ENCODE measurements at places on chromosomes 2 and 18.

- DNase-seq, result no peak
Observed at GRCh38 chr2:111705239-111705638, 178.8 kb downstream of the ANAPC1 start.

GRCh38 chr2:168149150-168149974, 98.0 kb downstream of the STK39 start:
- no peak for DNase-seq

GRCh38 chr2:165746501-165746900, 47.5 kb downstream of the GALNT3 start:
- no peak for DNase-seq

- DNase-seq, result no peak
Observed at GRCh38 chr2:62660087-62660486, 45.4 kb upstream of the EHBP1 start.

GRCh38 chr2:133562558-133562957, 5.7 kb downstream of the NCKAP5 start:
- DNase-seq, result no peak

- DNase-seq, result no peak
Observed at GRCh38 chr2:151096235-151096634, 165.4 kb downstream of the RBM43 start.

GRCh38 chr2:111620281-111620680, 263.7 kb downstream of the ANAPC1 start:
- no peak for DNase-seq

DNA sequence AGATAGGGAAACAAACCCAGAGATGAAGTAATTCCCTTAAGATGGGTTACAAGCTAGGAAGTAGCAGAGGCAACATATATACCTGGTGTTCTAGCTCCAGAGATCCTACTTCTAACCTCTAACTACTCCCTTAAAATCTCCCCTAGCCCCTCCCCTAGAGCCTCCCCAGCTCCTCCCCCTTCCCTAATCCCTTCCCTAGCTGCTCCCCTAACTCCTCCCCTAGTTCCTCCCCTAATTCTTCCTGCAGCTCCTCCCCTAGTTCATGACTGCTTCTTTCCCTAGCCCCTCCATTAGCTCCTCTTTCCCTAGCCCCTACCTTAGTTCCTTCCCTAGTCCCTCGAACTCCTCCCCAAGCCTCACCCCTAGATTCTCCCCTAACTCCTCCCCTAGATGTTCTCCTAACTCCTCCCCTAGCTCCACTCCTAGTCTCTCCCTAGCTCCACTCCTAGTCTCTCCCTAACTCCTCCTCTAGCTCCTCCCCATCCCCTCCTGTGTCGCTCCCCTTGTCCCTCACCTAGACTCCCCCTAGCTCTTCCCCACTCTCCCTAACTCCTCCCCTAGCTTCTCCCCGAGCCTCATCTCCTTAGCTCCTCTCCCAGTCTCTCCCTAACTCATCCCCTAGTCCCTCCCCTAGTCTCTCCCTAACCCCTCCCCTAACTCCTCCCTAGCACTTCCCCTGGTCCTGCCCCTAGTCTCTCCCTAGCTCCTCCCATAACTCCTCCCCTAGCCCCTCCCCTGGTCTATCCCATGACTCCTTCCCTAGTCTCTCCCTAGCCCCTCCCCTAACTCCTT, 108.9 kb downstream of the CD226 start:
- DNase-seq, result no peak

DNA sequence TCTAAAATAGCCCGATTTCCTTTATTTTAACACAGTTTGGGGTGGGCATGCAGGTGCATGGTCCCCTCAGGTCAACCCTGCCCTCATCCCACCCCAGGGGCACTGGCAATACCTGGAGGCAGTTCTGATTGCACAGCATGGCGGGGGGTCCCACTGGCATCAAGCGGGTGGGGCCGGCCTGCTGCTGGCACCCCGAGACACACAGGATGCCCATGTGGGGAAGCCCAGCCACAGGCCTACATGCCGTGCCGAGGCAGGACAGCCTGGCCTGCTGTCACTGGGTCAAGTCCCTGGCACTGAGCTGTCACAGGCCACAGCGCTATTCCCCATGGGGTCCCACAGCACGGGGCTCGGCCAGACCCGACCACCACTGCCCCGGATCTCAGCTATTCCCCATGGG, 11.9 kb upstream of the KCNG2 start:
- no peak for DNase-seq

DNA sequence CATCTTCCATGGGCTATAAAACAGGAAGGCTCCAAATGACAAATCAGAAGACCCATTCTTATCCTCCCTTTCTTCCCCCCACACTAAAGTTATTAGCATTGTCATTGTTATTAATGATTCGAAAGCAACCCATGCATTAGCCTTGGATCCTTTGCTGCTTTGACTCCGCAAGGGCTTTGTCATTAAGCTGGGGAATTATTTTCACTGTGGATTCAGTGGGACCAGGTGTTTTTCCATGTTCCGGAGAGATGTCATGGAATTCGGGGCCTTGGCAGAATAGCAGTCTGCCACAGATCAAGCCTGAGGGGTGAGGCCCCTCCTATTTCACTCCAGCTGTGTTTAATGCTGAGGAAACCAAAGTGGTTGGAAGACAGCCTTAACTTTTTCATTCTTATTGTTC, 357.1 kb downstream of the EN1 start:
- DNase-seq, result no peak

DNA sequence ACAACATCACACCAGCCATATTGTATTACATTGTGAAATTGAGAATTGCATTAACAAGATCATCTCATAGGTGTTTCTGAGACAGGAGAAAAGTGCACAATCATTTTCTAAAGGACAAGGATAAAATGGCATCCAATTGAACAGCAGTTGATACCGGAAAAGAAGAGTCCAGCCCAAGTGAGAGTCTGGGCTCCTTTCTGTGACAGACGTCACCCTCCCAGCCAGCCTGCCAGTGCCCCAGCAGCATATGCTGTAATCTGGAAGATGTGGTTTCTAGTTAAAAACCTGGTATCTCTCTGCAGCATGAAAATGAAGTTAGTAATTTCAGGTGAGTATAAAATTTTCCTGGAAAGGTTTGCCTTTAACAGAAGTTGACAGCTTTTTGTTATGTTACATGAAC, 1531.7 kb upstream of the PIK3C3 start:
- DNase-seq, result no peak

GRCh38 chr2:217683106-217683870, 319.5 kb downstream of the TNS1 start:
- DNase-seq, result no peak

- peak; percentile 47 for DNase-seq
Observed at GRCh38 chr18:48951448-48952286, 902 bp upstream of the SMAD7 start.

DNA sequence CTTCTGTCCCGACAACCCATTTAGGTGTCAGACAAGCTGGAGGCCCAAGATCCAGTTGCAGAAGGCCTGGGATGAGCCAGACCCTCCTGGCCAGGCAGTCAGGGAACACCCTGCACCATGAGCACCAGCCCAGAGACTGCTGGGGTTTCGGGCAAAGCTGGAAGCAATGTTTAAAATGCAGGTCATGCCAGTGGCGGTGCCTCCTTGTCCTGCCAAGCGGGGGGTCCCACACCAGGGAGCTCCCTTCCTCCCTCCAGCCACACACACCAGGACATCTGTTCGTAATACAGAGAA, 230.2 kb downstream of the ATAD2B start:
- no peak for DNase-seq

GRCh38 chr18:14921031-14921430, 173.1 kb downstream of the ANKRD30B start:
- DNase-seq, result no peak

GRCh38 chr18:59083136-59083818, 56.4 kb upstream of the SEC11C start:
- no peak for DNase-seq

DNA sequence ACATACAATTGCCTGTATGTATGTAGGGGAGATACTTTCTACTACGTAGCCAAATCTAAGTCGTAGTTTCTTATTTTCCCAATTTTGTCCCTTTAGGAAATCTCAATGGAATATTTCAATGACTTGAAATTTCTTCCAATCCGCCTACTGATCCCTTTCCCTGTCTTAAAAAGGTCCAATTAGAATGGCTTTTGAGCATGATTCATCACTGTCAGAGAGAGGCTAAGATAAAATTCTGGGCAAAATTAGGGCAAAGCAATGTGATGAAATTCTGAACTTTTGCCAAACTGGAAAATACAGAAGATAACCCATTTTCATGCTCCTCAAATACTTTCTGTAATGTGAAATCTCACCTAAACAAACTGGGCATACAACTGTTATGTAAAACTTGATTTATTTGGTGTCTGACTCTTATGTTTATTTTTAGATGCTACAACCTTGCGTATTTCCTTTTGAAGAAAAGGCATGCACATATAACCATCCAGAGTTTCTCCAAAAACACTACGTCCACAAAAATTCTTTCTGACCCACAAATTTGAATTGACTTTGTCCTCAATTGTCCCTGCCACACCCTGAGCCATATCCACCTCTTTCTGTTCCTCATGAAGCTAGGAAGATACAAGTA, 147.1 kb downstream of the IKZF2 start:
- no peak for DNase-seq

DNA sequence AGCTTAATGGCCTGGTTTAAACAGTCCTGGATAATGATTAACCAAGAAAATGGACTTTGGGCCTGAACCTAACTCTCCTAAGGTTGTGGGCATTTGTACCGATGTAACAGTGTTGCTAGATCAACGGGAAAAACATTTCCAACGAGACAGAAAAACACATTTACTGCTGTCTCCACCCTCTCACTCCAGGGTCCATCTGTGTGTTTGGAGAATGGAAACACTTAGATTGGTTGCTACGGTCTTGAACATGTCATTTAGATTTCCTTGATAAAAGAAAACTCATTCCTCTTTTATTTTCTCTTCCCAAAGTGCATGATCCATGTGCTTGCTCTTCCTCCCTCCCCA, 88.0 kb downstream of the SOCS6 start:
- no peak for DNase-seq

GRCh38 chr2:160582490-160583145, 89.0 kb upstream of the RBMS1 start:
- DNase-seq, result no peak

- no peak for DNase-seq
Observed at GRCh38 chr18:50917021-50917420, 38.1 kb downstream of the ME2 start.

- DNase-seq, result no peak
Observed at GRCh38 chr2:155203178-155203577, 504.7 kb downstream of the KCNJ3 start.

GRCh38 chr2:27379383-27379835, 1.1 kb downstream of the ZNF513 start:
- no peak for DNase-seq

GRCh38 chr2:238668426-238668825, 179.5 kb upstream of the TWIST2 start:
- DNase-seq, result no peak

DNA sequence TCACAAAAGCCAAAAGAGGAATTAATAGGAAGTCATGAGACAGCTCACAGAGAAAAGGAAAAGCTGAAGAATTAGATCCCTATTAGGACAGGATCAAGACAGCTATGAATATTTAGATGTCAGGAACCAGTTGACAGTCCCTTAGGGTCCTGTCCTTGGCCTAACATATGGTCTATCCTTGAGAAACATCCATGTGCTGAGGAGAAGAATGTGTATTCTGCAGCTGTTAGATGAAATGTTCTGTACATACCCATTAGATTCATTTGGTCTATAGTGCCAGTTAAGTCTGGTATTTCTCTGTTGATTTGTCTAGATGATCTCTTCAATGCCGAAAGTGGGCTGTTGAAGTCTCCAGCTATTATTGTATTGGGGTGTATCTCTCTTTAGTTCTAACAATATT, 37.6 kb upstream of the SLC40A1 start:
- DNase-seq, result no peak

- no peak for DNase-seq
Observed at GRCh38 chr2:186913870-186914269, 64.9 kb upstream of the ZSWIM2 start.

DNA sequence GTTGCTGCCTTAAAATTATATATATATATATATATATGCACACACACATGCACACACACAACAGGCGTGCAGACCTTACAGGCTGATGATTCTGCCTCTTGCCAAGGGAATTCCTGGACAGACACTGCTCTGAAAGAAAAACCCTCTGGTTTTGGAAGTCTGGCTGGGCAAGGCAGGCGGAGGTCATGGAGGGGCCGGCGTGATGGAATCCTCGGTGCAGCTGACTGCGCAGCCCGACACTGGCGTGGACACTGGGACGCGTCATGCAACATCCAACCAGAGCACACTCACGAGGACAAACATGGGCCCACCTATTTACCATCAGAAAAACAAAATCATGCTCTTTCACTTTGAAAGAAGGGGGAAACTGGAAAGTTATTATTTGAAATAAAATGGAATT, 235.3 kb downstream of the ZNF516 start:
- DNase-seq, result no peak

- no peak for DNase-seq
Observed at GRCh38 chr2:12014088-12014960, 267.9 kb downstream of the LPIN1 start.

DNA sequence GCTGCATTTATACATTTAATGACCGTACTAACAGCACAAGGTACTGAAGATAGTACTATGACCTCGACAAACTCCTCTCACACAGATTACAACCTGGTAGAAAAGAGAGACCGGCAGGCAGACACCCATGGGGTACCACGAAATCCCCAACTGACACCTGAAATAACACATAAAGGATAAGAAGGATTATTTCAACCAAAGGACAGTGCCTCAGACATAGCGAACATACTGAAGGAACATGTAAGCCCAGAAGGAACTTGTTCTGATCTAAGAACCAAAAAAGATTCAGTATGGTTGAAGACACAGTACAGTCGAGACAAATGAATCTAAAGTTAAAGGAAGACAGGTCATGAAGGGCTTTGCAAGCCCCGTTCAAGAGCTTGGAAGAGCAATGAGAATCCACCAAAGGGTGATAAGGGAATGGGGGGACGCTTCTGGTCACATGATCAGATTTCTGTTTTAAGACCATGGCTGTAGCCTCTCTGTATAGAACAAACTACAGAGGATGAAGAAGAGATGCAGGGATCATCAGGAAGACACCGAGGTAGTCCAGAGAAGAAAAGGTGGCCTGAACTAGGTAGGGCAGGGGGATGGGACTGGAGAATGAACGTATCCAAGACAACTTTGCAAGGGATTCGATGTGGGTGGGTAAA, 902 bp downstream of the MCFD2 start:
- DNase-seq, result no peak

- no peak for DNase-seq
Observed at GRCh38 chr2:28643327-28643726, 108.3 kb upstream of the PPP1CB start.

DNA sequence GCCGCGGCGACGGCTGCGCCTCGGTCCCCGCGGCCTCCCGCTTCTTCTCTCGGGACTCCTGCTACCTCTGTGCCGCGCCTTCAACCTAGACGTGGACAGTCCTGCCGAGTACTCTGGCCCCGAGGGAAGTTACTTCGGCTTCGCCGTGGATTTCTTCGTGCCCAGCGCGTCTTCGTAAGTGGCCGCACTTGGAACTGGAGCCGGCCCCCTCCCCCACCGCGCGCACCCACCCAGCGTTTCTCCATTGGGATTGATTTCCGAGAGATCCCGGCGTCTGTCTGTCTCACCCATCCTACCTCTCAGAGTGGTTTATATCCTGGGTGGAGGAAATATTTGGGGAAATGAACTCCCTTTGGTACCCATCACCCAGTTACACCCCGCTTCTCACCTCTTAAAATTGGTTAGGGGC, 498 bp downstream of the ITGAV start:
- DNase-seq, result no peak

GRCh38 chr2:237164474-237165042, 78.9 kb downstream of the COPS8 start:
- DNase-seq, result no peak

GRCh38 chr2:1415501-1415900, 2.2 kb downstream of the TPO start:
- no peak for DNase-seq
